ENCODE measurements at places on chromosomes 2 and 18. TPM values are rescaled to one million over a fixed set of nuclear protein-coding genes. Genes with fewer than 3 reads are reported as not detected.

DNA sequence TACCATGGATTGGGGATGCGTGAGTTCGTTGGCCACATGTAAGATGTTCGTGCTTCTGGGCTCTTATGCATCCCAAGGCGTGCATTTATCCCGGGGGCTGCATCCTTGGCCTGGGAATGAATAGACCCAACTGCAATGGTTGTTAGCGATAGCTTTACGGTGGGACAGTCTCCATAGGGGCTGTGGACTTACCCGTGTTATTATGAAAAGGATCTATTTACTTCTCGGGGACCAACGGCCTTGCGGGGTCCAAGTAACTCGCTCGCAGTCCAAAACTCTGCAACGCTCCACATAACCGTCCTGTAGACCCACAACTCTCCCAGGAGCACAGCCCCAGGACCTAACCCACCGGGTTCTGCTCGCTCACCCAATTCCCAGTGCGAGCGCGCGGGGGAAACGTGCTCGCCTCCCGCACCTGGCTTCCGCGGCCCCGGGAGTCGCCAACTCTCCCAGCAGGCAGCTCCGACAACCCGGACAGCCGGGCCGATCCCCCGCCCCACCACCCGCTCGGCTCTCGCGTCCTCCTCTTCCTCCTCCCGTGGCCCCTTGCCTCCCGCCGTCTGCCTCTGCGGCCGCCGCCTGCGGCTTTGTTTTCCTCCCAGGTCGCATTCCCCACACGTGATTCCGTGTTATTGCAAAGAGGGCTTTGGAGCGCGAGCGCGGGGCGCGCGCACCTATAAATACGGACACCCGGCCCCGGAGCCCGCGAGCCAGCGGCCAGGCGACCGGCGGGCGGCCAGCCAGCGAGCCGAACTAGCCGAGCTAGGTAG, at the start of gene CABLES1:
TSS of gene CABLES1 (plus strand) at position 706 of the 770 bp plus-strand sequence. CDS start 278 bp downstream, outside the sequence.
- DNase-seq = peak; percentile 77

- DNase-seq = no peak
Observed at GRCh38 chr2:162487816-162488215, 143.9 kb downstream of the GCA start.

DNA sequence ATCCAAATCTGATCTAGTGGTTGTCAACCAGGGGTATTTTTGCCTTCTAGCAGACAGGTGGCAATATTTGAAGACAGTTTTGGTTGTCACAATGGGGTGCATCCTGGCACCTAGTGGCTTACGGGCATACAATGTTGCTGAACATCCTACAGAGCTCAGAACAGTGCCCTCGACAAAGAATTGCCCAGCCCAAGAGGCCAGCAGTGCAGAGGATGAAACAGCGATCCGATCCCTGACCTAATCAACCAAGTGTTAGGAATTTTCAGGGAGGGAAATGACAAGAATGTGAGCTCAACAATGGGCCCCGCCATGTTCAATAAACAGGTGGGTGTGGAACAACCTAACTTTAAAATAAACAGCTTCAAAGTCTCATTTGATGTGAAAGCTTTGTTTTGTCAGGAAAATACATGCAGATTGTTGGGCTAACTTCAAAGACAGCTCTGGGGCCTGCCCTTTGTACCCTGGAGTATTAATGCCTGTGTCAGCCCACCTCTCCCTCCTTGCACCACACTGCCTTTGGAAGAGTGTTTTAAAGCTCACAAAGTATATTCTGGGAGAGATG, 22.5 kb upstream of the SCYGR5 start:
- no peak for DNase-seq

DNA sequence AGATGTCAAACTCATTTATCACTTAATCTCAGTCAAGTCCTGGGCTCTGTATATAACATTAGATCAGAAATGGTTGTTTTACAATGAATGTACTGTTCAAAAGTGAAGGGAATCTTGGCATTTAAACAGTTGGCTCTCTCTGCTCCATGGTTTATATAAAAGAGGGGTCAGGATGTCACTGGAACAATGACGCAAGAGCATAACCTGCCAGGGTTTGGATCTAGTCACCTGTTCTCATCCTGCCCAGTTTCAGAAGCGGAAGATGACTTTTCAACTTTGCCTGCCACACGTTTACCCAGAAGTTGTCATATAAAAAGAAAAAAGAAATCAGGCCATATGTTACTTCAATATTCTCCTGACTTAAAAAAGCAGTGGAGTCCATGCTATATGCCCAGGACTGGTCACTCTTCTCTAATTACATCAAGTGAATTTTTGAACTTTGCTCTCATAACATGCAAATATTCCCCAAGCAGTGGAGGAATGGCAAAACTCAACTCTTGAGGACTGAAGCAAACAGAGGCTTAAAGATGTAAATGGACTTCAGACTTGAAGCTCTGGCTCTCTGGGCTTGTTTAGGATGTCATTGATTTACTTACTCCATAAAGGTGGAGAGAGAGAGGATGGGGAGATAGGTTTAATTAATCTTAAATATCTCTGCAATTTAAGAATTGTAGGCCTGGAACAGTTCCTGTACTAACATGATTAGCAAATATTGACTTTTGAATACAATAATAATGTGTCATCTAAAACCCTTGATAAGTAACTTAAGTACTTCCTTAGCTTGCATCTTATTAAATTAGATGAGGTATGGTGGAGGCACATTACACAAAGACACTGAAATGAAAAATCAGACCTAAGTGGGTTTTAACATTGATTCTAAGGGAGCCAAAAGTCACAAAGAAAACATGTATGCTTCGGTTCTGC, 58.3 kb downstream of the ETAA1 start:
- no peak for DNase-seq

GRCh38 chr2:114119862-114120261, 230.0 kb downstream of the ACTR3 start:
- DNase-seq = no peak

GRCh38 chr2:173990970-173991819, 26.0 kb upstream of the SP3 start:
- no peak for DNase-seq

- no peak for DNase-seq
Observed at GRCh38 chr2:172947461-172948153, 128.0 kb upstream of the MAP3K20 start.

DNA sequence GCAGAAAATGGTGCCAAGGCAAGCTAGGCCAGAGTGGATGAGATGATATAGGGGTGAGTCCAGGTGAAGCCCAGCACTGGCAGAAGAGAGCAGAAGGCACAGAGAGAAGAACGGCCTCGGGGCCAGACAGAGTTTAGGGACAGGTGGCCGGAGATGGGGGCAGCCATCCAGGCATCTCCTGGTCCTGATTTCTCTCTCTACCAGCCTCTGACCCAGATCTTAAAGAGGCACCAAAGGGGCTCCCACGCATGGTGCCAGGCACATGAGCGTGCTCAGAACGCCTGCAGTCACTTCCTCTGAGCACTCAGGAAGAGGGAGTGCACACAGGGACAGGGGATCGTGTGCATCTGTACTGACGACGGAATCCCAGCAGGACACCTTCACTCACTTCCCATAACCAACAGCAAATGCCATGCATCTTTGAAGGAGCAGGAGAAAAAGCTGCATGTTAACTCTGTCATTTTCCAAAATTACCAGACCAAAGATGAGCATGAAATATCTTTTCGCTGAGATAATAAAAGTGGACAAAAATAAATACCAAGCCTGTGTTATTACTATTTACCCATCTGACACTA, 427.8 kb upstream of the MYT1L start:
- DNase-seq = no peak

GRCh38 chr18:31702449-31702848, 18.1 kb upstream of the B4GALT6 start:
- no peak for DNase-seq

GRCh38 chr18:61833978-61834377, 58.8 kb downstream of the RNF152 start:
- no peak for DNase-seq

- peak; percentile 14 for DNase-seq
Observed at GRCh38 chr2:590214-591175, 86.7 kb downstream of the TMEM18 start.

GRCh38 chr2:110114831-110115255, 779 bp downstream of the MALL start:
- DNase-seq = no peak

- no peak for DNase-seq
Observed at GRCh38 chr2:241788572-241788971, 11.9 kb downstream of the GAL3ST2 start.

GRCh38 chr2:119494163-119494790, 30.0 kb downstream of the SCTR start:
- DNase-seq = no peak

- DNase-seq = no peak
Observed at GRCh38 chr2:119174993-119175347, 16.4 kb upstream of the C1QL2 start.

DNA sequence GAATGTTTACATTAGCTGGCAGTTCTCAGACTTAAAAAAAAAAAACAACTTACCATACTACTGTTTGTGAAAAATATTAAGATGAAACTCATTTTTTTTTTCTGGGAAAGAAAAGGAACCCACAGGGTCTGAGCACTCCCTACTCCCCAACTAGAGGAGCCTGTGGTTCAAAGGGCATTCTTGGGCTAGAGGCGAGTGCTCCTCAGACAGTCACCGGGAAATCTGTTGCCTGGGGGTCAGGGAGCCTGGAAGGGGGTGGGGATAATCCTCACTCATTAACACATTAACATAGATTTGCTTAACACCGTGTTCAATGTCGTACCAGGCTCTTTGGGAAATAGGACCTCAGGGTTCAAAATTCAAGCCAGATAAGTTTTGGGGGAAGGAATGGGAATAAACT, 57.6 kb downstream of the LAMA3 start:
- no peak for DNase-seq

DNA sequence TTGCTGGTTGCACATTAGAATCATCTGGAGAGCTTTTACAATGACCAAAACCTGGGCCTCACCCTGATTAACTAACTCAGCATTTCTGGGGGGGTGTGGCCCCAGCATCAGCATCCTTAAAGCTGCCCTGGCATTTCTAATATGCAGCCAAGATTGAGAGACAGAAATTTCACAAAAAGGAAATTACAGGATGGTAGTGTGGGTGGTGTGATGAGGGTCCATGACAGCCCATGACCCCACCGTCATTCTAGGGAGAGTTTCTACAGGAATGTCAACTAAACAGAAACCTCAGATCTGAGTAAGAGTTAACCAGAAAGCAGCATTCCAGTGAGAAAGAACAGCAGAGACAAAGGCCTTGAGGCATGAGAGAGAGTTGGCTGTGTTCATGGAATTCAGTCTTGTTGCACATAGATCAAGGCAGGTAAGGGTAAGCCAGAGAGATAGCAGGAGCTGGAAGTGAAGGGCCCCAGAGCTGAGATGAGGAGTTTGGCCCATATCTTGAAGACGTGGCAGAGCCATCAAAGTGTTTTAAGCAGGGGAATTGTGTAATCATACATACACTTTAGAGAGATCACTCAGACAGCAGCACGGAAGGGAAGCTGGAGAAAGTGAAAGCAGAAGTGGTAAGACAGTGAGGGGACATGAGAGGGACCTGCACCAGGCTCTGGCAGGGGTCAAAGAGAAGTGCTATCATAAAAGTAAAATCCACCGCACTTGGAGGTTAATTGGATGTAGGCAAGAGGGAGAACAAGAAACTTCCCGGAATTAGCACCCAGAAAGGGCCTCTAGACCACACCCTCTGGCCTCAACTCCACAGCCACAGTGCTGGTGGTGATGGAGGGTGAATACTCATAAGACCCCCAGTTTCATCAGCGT, 7.8 kb upstream of the TRABD2A start:
- peak; percentile 31 for DNase-seq

- no peak for DNase-seq
Observed at GRCh38 chr2:106053116-106053515, 141.0 kb downstream of the UXS1 start.

- no peak for DNase-seq
Observed at GRCh38 chr2:239747274-239747673, 277.9 kb downstream of the NDUFA10 start.

GRCh38 chr2:119888680-119889079, 124.2 kb upstream of the EPB41L5 start:
- no peak for DNase-seq

GRCh38 chr2:128642821-128643220, 324.2 kb upstream of the HS6ST1 start:
- DNase-seq = no peak

GRCh38 chr2:212686285-212686895, 147.8 kb upstream of the ERBB4 start:
- peak; percentile 7 for DNase-seq

GRCh38 chr2:45681675-45682074, 30.2 kb downstream of the PRKCE start:
- DNase-seq = no peak

DNA sequence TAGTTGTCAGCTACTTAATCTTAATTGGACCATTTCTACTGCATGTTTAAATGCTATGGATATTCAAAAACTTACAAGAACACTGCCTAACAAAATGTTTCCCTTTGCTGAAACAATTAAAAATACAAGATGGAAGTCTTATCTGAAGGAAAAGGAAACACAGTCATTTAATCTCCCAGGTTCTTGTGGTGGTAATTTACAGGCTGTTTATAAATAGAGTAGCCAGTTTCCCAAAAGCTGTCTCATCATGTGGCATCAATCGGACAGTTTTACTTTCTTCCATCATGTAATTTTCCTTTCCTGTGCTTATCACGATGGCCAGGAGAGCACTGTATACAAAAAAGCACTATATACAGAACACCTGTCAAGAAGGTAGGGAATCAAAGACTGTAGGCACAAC, 368.1 kb downstream of the ZEB2 start:
- no peak for DNase-seq

DNA sequence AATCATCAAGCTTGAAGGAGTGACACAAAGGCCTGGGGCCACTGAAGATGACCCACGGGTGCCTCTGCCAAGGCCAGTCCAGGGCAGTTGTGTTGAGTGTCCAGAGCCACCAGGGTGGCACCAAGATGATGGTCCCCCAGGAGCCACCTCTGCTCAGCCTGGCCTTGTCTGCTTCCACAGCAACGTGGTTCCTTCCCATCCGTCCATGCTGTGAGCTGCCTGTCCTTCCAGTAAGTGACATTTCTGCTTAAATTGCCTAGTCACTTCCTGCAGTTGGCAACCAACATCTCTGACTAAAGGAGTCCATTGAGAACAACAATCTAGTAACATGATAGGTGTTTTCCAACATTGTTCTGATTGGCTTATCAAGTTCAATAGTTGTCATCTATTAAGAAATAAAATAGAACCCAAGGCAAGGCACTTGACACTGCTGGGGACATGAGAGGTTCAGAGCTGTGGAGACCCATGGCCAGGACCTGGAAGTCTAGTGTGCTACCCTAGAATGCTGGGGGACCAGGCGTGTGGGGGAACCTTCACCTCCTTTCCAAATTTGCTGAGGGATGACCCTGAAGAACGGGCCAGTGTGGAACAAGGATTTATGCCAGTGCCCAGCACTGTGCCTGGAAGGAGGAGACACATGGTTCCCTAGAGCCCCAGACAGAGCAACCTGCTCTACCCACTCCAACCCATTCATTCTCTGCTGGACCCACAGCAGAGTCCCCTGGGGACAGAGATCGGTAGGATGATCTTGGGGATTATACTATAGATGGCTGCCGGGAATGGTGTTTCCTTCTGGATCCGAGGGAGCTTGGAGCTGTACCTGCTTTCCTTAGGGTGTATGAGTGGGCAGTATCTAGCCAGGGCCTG, 98.9 kb upstream of the EPC2 start:
- DNase-seq = no peak

MAP3K20 gene
- 11.1 TPM for total RNA-seq

CNTNAP5 gene
- 0.17 TPM for total RNA-seq

PNKD gene
- 43.9 TPM for total RNA-seq

POMC gene
- total RNA-seq = 2.2 TPM

ASB18 gene
- total RNA-seq = not detected

IL36B gene
- total RNA-seq = not detected

DYNC1I2 gene
- 65.6 TPM for total RNA-seq

ECEL1 gene
- 6.5 TPM for total RNA-seq

DTYMK gene
- total RNA-seq = 70.5 TPM

CRYBA2 gene
- not detected for total RNA-seq

SLC14A1 gene
- total RNA-seq = not detected

SPAG16 gene
- 14.9 TPM for total RNA-seq

RPRM gene
- 16.2 TPM for total RNA-seq
